Myocyte (in vitro differentiated cells): ENCODE measurements at places on chromosomes 4 and X. TPM values are rescaled to one million over a fixed set of nuclear protein-coding genes. Genes with fewer than 3 reads are reported as not detected.

Gene HAND2
- 0.11 TPM in 1 of 2 replicates, not detected in the other for total RNA-seq

DNA sequence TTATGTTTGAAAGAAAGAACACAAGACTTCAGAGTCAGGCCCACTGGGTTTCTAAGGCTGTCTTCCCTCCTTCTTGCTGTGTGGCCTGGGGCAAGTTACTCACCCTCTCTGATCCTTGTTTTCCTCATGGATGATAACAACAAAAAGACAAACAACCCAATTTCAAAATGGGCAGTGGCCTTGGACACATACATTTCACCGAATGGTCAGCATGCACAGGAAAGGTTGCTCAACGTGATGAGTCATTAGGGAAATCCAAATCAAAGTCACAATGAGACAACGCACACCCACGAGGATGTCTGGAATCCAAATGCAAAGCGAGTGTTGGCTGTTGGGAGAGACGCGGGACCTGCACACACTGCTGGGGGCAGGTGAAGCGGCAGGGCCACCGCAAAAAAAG lies 50.8 kb upstream of the PPP2R2C start:
- no peak for DNase-seq

GRCh38 chr4:170743633-170744032 lies 653.9 kb upstream of the AADAT start:
- no peak for DNase-seq

DNA sequence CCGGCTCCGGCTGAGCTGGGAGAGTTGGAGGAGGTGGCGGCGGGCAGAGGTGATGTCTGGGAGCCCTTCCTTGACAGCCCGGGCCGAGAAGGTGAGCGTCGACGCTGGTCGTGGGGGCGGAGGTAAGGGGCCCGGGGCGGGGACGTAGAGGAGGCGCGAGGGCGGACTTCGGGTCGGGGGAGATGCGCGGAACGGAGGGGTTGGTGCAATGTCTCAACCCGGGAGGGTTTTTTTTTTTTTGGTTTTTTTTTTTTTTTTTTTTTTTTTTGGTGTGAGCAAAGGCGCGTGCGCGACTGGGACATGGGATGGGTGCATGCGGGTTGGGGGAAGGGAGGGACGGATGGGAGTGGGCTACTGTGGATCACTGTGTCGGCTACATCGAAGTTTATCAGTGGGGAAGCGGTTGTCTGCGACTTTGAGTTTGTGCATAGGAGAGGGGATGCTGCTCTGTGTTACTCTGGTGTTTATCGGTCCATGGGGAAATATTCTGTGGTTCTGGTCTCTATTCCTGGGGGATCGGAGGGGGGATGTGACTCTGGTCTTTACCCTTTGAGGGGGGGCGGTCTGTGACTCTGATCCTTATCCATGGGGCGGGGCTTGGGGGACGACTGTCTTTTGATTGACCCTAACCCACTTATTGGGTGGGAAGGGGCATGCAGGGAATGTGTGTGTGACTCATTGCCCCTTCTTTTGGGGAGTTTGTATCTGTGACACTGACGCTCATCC lies 537 bp downstream of the RBM10 start:
- DNase-seq: no peak

Gene CCDC158
- not detected in 2 replicates for total RNA-seq

Gene SSX4B
- total RNA-seq: 0.64 and 0.78 TPM in 2 replicates

DNA sequence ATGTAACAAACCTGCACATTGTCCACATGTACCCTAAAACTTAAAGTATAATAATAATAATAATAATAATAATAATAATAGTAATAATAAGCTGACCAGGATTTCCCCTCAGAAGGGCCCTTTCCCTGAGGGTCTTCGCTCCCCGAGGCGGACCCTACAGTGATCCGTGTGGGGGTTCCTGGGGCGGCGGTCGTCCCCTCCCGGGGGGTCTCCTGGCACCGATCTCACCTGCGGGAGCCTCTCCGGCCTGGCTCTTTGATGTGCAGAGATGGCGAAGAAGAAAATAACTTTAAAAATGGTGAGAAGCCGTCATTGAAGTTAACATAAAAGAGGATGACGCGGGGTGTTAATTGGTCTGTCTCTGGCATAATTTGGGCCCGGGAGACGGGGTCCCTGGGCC lies 48.2 kb upstream of the PPP2R3B start:
- DNase-seq: no peak

Gene LINC00632
- 11.6 and 18.6 TPM in 2 replicates for total RNA-seq

- DNase-seq: peak; percentile 68
These were observed 130.4 kb upstream of the RADX start for GRCh38 chrX:106481341-106481740.

DNA sequence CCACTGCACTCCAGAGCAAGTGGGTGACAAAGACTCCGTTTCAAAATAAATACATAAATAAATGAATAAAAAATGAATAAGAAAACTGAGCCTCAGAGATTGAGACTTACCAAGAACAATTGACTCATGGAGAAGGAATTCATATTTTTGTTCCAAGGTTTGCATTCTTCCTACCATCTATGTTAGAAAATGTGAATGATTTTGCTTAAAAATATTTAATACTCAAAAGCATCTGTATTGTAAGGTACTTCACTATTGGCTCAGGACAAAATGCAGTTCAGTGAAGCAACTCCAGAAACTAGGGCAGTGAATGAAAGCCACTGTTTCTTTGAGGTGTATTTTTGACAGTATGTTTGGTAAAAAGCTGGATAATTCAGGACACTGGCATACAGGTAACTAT lies 54.1 kb downstream of the XAGE2 start:
- no peak for DNase-seq

DNA sequence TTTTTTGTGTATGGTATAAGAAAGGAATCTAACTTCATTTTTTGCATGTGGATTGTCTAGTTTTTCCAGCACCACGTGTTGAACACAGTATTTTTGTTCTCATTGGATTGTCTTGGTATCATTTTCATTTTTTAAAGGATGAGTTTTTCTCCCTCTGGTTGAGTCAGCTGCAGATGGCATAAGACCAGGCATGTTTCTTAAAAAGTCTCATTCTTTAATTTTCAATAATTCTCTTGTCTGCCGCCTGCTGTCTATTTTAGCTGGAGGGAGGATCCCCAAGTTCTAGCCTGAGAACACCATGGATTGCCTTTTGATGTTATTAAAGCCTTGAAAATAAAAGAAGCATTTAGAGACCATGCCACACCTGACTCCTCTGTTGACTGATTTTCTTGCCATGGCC lies 263.8 kb downstream of the ARHGAP24 start:
- peak; percentile 53 for DNase-seq

Gene ANAPC10
- 20.3 and 26.6 TPM in 2 replicates for total RNA-seq

Gene GLRA2
- not detected in 2 replicates for total RNA-seq

GRCh38 chr4:70873216-70873615 lies 29.0 kb upstream of the MOB1B start:
- DNase-seq: no peak

DNA sequence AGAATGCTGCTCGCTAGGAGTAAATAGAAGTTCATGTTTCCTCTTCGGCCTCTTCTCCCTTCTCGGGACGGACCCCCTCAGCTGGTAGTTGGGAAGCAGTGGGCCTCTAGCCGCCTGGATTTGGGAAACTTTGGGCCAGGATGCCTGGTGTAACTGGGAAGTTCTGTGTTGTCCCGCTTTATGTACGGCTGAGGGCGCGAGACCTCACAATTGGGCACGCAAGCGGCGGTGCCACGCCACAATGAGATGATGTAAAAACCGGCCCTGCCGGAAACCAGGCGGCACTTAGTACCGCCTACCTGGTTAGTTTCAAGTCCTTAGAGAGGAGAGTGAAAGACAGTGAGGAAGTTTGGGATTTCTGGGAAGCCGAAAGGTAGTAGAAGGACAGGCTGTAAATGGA lies at the start of gene CT83:
Gene CT83, minus strand, starts transcription at position 155 of the 400 bp plus-strand sequence. Its CDS starts 120 bp downstream, at position 35.
- DNase-seq: no peak

GRCh38 chrX:134074151-134074550 lies 88.8 kb upstream of the GPC3 start:
- DNase-seq: no peak

- DNase-seq: peak; percentile 77
These were observed 59.0 kb downstream of the RNF150 start for GRCh38 chr4:141074098-141074878.

GRCh38 chr4:97646997-97647396 lies 496.3 kb downstream of the STPG2 start:
- DNase-seq: peak; percentile 6

- peak; percentile 74 for DNase-seq
These were observed 4.3 kb upstream of the SH3BP2 start for GRCh38 chr4:2788532-2789103.

GRCh38 chrX:74492720-74493201 lies 71.5 kb downstream of the SLC16A2 start:
- peak; percentile 5 for DNase-seq

GRCh38 chr4:185335579-185335978 lies 60.1 kb downstream of the LRP2BP start:
- no peak for DNase-seq

Gene C4orf50
- total RNA-seq: 0.05 TPM in 2 replicates

Gene LDOC1
- 4.6 and 6.1 TPM in 2 replicates for total RNA-seq

DNA sequence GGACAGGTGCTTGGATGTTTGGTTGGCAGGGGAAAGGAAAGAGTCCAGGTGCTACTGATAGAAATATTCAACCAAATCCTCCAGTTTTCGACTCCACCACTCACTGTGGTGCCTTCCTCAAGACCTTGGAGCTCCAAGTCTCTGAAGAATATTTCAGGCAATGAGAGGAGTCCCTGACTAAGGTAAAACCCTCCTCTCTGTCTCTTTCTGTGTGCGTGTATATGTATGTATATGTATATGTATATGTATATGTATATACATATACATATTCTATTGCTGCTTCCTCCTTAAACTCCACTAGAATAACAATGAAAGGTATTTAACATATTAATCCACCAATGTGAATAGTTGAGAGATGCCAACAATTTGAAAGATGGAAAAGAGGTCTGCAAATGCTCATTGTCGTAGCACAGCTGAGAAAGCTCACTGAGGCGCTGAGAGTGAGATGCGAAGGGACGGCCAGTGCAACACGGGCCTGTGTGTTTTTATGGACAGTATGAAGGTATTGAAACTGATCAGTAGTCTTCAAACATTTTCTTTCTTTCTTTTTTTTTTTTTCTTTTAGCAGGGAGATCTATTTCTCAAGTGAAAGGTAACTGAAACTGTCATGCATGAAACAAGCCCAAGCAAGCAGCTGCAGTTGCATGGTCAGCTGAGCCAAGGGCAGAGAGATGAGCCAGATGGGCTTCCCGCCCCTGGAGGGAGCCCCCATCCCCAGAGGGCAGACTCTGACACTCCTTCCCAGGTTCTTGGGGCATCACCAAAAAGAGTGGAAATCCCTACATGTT lies 41.1 kb upstream of the HS3ST1 start:
- DNase-seq: no peak

Gene SLC26A1
- total RNA-seq: 0.24 TPM in 1 of 2 replicates, not detected in the other

Gene NEK1
- 11.2 and 11.8 TPM in 2 replicates for total RNA-seq

Gene WDR17
- not detected in 2 replicates for total RNA-seq

GRCh38 chrX:130446974-130447373 lies 45.2 kb downstream of the RBMX2 start:
- no peak for DNase-seq

- peak; percentile 73 for DNase-seq
These were observed at the start of gene CLCN4 for GRCh38 chrX:10156199-10157031. TSS of gene CLCN4 (plus strand) at chrX:10156975. CDS start at chrX:10185033, 28,058 bp downstream.

Gene IL15
- 3.4 and 6.0 TPM in 2 replicates for total RNA-seq
